GM19239 (cell line): ENCODE measurements at places on chromosomes 2 and 18.

- DNase-seq: no peak
Measured at GRCh38 chr2:31067259-31067658, 71.0 kb downstream of the GALNT14 start.

DNA sequence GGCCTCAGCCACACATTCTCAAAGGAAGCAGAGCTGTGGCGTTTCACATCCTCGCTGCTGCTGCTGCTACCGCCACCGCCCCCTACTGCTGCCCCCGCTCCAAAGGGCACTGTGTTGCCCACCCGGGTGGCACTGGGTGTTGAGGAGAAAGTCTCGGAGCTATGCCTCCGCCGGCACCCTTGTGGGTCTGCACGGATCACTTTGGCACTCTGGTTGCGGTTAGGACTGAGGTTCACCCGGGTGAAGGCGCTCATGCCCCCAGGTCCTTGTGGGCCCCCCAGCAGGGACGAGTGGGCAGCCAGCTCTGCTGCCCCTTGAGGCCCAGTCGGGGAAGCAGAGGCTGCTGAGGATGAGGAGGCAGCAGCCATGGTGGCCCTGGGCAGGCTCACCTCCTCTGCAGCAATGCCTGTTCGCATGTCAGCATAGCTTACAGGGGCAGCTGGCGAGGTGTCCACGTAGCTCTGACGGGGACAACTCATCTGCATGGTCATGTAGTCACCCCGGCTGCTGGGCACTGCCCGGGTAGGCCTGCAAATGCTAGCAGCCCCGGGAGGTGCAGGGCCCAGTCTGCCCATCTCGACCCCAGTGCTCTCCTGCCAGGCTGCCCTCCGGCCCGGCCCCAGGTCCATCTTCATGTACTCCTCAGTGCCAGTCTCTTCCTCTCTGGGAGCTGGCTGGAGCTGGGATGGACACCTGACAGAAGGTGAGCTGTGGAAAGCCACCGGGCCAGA is 4.2 kb downstream of the IRS1 start:
- no peak for DNase-seq

DNA sequence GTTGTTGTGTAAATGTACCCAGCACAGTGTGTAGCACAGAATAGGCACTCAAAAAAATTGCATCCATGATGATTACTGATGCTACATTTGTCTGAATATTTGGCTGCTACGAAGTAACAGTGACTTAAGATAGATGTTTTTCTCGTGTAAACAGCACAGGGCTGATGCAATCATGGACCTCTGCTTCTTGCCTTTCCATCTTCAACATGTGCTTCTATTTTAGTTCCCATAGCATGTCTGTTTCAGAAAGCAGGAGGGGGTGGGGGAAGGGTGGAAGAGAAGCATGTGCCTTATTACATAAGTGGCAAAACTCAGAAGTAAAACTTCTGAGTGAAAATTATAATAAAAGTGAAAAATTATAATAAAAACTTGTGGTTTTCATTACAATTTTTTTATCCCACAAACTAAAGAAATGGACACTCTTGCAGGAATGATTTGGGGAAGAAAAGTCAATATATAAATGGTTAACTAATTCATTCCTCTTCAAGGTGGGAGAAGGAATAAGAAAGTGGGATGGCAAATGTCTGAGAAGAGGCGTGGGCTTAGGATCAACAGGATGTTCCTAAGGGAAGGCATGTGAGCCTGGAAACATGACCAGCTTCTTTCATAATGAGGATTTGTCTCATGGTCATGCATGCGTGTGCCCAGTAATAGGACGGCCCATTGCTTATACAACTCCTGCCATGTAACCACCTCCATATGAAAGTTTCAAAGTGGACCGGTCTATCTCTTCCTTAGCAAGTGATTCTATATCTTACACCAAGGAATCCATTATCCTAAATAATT is 27.2 kb downstream of the CCBE1 start:
- no peak for DNase-seq

GRCh38 chr2:231611273-231612108 is 18.8 kb downstream of the TEX44 start:
- DNase-seq: no peak
